ENCODE measurements at places on chromosomes 1 and 21.

- DNase-seq: no peak
Measured at GRCh38 chr1:103275725-103276124, 167.4 kb upstream of the COL11A1 start.

DNA sequence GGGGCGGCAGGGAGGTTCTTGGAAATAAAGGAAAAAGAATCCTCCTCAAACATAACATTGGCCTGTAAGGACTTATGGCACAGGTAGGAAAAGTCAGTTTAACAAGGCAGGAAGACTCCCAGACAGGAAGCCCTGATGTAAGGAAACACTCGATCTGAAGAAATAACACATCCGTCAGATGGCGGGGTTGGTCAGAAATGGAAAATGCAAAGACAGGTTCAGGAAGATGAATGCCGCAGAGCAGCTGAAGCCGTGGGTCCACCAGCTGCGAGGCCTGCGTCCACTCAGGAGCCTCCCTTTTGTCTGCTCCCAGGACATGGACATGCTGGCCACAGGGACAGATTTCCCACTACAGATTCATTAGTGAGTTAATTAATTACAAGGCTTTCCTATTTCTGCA, 3.8 kb downstream of the RSPH1 start:
- DNase-seq: no peak

DNA sequence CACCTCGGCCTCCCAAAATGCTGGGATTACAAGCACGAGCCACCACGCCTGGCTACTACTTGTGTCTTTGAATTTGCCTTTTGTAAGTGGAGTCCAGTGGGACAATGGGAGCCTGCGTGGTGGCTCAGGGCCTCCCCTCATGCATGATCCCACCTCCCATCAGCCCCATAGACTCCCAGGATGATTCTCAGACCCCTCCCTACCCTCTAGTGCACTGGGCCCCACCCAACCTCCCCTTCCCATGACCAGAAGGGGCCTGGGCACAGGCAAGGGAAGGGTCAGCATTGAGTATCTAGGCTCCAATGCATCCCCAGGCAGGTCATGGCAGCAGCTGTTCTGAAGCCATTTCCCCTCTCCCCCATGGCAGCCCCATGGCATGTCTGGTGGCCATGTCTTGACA, 18.7 kb downstream of the NEK2 start:
- no peak for DNase-seq

DNA sequence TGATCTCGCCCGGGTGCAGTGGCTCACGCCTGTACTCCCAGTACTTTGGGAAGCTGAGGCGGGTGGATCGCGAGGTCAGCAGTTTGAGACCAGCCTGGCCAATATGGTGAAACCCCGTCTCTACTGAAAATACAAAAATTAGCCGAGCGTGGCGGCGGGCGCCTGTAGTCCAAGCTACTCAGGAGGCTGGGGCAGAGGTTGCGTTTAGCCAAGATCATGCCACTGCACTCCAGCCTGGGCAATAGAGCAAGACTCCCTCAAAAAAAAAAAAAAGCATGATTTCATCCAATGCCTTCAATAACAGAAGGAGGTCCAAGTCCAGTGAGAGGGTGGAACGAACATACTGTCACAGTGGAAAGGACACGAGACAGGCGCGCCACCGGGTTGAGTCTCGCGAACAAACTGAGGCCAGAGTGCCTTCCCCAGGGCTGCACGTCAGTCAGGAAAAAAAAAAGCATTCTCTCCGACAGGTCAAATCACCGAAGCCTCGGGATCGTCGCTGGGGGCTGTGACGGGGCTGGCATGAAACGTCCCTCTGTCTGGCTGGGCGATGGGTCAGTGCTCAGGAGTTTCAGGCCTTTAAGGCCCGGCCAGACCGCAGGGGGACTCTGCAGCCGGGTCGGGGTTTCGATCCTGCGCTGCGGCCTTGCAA, 8.4 kb upstream of the CROCC start:
- DNase-seq: no peak

DNA sequence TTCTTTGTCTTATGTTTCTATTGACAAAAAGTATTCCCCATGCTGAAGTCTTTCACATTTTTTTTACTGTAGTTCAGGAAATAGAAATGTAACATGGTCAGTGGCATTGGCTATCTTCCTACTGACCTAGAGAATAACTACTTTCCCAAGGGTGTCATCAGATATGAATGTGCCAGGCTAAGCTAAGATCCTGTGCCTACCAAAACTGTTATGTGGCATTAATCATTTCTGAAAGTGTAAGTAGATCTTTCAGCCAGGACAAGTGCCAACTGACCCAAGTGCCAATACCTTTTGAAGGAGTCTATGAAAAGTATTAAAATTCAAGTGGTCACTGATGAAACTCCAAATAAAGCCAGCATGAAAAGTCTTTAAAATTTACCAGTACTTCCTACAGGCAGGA, 165.3 kb downstream of the TNFSF18 start:
- DNase-seq: no peak

DNA sequence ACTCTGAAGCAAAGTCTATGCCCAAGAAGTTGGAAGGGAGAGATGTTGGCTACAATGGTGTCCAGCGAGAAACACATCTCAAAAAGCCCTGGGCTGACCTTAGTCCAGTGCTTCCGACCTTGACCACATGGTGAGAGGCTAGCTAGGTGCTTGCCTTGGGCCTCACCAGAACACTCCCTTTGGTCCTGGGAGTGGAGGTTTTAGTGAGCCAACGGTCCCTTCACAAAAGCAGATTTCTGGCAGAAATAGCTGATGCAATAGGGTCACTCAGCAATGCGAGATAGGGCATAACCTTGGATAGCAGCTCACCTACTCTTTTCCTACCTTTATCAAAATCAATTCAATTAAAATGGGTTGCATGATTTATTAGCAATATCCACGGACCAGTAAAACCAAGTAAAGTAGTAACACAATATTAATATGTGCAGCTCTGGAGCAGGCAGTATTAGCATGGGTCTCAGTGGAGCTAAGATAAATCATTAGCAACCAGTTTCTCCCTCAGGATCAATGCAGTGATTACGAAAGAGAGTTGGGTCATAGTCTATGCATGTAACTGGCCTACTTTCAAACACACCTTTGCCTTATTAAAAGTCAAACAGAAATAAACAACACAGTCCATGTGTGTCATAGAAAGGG, 1.9 kb downstream of the SLC30A10 start:
- no peak for DNase-seq

GRCh38 chr1:27961646-27962221, 2.0 kb downstream of the XKR8 start:
- DNase-seq: no peak

- DNase-seq: no peak
Measured at GRCh38 chr1:64847666-64848065, 102.8 kb downstream of the RAVER2 start.

DNA sequence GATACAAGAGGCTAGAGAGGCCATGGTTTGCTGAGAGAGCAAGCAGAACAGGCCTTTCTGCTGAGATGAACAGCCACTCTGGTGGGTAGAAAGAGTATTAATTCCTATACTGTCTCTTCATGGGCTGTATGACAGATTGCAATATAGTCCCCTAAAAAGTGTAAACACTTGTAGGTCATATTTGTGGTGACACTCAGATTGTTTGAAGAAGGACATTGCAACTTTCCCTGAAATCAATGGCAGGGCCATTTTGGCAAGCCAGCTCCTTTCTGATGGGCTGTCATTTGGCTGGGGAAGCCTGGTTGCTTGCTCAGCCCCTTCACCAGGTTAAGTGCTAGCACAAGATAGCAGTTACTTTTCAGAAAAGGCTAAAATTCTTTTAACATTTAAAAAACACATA, 27.5 kb downstream of the RAB4A start:
- DNase-seq: no peak

- no peak for DNase-seq
Measured at GRCh38 chr1:182262425-182262824, 129.2 kb downstream of the GLUL start.

- DNase-seq: no peak
Measured at GRCh38 chr21:28832013-28832714, 160.5 kb downstream of the LTN1 start.

GRCh38 chr1:209767096-209767495, 11.2 kb downstream of the TRAF3IP3 start:
- DNase-seq: no peak

DNA sequence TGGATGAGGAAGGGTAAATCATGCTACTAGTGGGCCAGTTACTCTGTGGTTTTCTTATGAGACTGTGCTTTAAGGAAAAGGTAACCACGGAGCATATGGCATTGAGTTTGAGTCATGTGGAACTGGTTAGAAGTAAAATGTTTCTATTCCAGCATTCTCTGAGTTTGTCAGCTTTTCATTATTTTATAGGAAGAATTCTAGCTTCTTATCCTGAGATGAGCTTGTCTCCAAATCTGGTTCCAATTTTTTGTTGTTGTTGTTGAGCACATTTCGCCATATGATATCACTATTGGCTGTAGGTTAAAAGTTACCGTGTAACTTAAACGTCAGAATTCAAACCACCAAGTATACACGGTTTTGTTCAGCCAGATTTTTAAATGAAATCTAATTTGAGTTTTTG, 69.9 kb downstream of the ATF6 start:
- DNase-seq: no peak

GRCh38 chr1:33973799-33974545, 110.1 kb downstream of the HMGB4 start:
- DNase-seq: no peak

Measured in cerebellar nuclear complex (tissue), 1 donor.